MM.1S (cell line): ENCODE measurements at places on chromosomes 12 and 14.

DNA sequence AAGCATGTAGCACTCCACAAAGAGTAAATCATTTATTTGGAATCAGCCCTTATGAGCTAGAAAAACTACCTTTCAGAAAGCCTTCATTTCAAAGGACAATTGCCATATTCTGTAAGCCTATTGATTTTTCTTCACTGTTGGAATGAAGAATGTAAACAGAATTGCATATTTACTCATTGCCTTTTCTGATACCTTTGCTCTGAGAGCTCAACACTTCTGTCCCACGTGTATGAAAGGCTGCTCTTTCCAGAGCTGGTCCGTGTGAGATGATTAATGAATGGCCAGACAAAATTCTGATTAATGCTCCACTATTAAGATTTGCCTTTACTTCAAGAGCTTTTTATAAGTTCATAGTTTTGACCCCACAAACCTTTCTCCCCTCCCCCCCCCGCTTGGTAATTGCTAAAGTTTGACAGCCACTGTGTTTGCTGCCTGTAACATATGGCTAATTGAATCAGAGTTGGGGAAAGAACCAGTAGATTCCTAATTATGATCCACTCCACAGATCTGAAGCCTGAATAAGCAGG, 63.0 kb upstream of the PLEKHA5 start:
- DNase-seq = no peak

DNA sequence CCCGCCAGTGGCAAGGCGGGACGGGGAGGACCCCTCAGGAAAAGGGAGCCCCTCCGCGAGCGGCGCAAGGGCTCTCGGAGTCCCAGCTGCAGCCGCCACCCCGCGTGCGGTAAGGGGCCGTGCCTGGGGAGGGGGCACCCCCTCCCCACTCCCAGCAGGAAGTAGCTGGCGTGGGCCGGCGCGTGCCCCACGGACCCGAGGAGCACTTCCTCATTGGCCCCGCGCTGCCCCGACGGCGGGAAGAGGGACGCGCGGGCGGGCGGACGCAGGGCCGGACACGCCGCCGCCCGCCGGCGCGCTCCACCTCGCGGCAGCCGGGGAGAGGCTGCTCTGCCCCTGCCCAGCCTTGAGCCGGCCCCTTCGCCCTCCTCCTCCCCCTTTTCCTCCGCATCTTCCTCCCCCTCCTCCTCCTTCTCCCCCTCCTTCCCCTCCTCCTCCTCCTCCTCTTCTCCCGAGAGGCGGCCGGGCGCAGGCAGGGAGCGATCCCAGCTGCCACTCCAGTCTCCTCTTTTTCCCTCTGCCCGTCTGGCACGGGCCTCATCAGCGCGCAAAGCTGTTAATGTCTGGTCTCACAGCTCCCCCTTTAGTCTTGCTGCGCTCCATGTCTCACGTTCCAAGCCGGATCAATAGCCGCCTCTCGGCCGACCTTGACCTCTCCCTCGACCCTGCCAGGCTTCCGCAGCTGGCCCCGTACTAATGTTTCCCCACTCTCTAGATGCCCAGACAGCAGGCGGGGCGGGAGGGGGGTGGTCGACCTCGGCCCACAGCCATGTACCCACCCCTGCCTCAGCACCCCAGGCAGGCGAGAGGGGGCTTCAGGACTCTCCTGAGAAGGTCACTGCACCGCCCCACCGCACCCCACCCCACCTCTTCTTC, 2.6 kb upstream of the BCL11B start:
- peak; percentile 14 for DNase-seq

DNA sequence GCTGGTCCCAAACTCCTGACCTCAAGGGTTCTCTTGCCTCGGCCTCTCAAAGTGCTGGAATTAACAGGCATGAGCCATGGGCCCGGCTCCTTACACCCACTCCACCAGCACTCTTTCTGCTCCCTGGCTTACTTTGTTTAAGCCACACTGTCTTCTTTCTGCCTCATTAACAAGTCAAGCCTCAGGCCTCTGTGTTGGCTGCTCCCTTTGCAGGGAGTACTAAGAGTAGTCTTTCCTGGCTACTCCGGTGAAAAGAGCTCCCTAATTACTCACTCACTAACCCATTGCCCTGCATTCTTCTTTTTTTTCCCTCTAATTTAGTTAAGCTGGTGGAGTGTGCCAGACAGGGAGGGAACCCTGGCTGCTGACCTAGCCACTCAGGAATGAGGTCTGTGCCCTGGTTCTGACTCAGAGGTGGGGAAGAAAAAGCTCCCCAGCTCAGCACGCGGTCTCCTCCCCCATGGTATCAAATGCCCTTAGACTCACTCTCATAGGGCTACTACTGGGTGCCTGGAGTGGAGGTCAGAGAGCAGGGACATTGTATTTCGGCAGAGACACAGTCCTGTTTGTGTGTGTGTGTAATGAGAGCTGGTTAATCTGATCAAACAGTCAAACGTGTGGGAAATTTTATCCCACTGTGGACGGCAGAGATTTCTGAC, 19.8 kb downstream of the GALNT6 start:
- DNase-seq = no peak

- DNase-seq = no peak
Observed at GRCh38 chr12:97151481-97151880, 244.4 kb downstream of the NEDD1 start.

- no peak for DNase-seq
Observed at GRCh38 chr14:63712123-63712522, 15.7 kb downstream of the SGPP1 start.

DNA sequence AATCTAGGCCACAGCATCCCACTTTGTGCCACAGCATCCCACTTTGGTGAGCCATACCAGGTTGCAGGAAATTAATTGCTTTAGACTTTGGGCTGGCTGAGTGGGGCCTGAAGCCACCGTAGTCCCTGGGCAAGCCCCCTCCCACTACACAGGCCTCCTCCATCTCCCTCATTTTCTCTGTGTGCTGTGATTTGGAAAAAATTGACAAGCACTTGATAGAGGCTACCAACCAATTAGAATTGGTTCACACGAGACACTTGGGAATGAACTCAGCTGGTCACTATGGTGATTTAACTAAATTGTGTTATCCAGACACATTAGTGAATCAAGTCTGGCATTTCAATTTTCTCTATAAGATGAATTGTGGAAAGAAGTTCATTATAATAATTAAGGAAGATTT, 481.1 kb downstream of the DIO2 start:
- DNase-seq = no peak

DNA sequence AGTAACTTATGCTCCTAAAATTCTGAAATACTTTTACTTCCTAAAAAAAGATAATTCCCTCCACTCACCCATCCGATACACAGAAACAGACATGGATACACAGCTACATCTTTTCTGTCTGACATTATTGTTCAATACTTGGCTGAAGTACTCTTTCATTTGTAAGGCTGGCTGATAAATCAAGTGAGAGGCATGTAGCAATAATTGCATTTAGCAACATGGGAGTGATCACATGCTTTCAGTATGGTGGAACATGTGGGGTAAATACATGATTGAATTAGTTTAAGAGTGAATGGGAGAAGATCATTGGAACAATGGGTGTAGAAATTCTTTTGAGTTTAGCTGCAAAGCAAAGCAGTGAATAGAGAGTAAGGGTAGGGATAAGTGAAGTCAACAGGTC, 25.6 kb downstream of the PTPRQ start:
- DNase-seq = no peak

- no peak for DNase-seq
Observed at GRCh38 chr12:118874698-118875548, 106.4 kb upstream of the SRRM4 start.

DNA sequence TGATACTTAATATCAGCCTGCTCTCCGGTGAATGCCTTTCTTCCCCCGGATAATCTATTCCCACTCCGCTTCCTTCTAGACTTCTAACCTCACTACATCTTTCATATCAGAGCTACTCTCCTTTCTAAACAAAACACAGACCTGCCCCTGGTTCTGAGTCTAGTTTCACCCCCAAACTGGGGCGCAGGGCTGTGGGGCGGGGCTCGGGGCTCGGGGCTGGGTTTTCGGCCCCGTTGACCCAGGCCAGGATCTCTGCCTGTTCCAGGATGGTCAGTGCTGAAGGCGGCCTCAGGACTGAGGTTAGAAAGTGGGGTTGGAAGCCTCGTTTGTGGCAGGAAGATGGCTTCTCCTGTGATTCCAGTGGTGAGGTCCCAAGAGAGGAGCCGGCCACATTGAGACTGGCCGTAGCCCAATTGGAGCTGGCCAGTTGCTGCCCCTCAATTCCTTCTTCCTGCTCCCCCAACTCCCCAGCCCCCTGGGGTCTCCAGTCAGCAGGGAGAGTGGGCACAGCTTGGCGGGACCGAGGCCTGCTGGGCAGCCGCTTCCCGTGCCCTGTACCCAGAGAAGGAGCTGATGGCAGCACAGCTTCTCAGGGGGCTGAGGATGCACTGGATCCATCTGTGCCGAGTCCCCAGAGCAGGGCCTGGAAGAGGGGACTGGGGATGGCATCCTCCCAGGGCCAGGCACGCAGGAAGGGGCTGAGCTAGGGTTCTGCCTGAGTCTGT, 52.9 kb downstream of the LRCOL1 start:
- no peak for DNase-seq

- peak; percentile 74 for DNase-seq
Observed at GRCh38 chr14:93103392-93104080, 12.2 kb downstream of the ITPK1 start.

GRCh38 chr14:76375947-76376404, at the start of gene ESRRB:
Gene ESRRB, plus strand, starts transcription at chr14:76376137. Its CDS starts 265 bp downstream, at chr14:76376402.
- no peak for DNase-seq

DNA sequence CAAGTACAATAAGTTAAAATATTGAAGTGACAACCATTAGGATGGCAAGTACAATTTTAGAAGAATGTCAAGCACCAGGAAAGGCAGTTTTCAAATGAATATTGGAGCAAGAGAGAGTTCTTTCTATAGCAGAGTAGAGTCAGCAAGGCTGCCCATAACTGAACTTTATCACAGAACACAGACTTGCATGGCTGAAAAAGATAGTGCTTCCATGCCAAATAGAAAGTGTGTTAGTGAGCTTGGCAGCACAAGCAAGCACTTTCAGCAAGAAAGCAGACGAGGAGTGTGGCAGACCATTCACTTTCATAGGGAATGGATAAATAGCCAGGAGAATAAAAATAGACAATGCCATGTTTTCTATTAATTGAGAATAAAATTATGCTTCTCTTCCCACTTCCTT, 647.0 kb upstream of the MGAT4C start:
- DNase-seq = no peak

- no peak for DNase-seq
Observed at GRCh38 chr12:125186471-125187147, 121.4 kb downstream of the AACS start.

- DNase-seq = peak; percentile 73
Observed at GRCh38 chr12:107607464-107608392, 77.9 kb upstream of the PWP1 start.

GRCh38 chr12:68240079-68240478, 13.3 kb downstream of the IL22 start:
- DNase-seq = no peak

DNA sequence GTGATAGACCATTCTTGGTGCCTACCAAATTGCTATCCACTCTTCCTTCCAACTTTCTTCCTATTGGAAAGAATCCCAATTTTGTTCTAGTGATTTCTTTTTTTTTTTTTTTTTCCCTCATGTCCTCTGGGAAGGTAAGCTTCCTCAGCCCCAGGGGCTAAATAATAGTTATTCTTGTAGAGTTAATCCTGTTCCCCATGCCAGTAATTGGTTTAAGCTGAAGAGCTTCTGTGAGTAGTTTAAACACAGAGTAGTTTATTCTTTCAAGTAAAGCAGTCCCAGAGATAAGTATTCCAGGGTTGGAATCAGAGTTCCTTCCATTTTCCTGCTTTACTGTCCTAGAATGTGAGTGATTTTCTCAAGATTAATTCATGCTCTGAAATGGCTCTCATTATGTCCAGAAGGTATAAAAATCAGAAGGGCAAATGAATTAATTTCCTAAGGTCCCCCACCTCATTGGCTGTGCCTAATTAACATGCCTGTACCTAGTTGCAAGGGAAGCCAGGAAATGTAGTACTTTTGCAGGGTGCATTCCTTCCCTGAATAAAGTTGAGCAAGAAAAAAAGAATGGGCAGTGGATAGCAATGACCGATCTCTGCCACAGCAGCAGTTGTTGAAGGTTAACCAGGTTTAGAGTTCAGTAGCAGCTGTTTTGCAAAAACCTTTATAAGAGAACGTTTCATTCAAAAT, 97.8 kb downstream of the PLEKHA5 start:
- no peak for DNase-seq

- DNase-seq = no peak
Observed at GRCh38 chr14:41034969-41035368, 571.7 kb upstream of the LRFN5 start.

DNA sequence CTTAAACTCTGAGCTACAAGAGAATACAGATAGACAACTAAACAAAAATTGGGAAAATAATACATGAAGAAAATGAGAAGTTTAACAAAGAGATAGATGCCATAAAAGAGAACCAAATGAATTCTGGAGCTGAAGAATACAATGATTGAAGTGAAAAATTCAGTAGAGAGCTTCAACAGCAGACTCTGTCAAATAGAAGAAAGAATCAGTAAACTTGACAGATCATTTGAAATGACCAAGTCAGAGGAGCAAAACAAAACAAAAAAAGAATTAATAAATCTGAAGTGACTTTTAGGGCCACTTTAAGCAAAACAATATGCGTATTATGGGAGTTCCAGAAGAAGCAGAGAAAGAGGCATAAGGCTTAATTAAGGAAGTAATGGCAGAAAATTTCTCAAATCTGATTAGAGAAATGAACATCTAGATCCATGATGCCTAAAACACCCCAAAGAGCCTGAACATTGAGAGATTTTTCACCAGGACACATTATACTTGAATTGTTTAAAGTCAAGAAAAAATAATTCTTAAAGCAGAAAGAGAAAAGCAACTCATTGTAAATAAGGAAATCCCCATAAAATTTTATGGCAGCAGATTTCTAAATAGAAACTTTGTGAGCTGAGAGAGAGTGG, 61.0 kb upstream of the RNU6-8 start:
- DNase-seq = no peak

GRCh38 chr12:4107911-4108697, 165.5 kb upstream of the CCND2 start:
- no peak for DNase-seq

DNA sequence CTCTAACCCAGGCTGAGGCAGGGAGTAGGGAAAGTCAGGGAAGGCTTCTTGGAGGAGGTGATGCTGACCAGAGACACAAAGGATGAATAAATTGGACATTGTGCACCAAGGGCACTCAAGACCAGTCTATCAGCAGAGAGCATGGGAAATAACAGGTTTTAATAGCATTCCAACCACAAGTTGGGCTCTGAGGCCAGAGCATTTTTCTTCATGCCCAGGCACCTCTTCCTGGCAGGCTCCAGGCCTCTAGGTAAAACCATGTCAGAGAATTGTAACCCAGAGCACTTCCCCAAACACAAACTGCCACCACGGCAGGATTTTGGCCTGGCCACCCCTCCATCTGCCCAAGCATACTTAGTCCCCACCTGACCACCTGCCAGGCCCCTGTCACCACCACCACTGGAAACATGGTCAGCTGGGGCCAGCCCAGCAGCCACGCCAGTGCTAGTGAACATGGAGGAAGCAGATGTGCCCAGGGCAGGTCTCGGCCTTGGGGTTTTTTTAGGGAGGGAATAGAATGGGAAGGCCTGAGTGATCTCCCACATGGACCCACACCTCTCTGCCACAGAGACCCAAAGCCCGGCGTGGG, 22.7 kb downstream of the LTBP2 start:
- no peak for DNase-seq

- DNase-seq = no peak
Observed at GRCh38 chr12:76504606-76505005, 55.0 kb downstream of the OSBPL8 start.

GRCh38 chr14:99202516-99202915, 69.5 kb downstream of the BCL11B start:
- no peak for DNase-seq

GRCh38 chr12:108234158-108234557, 105.0 kb downstream of the CMKLR1 start:
- no peak for DNase-seq
